ENCODE measurements at places on chromosomes 11 and 22. TPM values are rescaled to one million over a fixed set of nuclear protein-coding genes. Genes with fewer than 3 reads are reported as not detected.

The C22orf31 gene
- not detected for total RNA-seq

GRCh38 chr22:29799217-29799680 is 32.1 kb downstream of the UQCR10 start:
- peaks cover 7% of the 10 kb centered on the region for H3K4me1 ChIP-seq
- H3K27ac ChIP-seq, result peak overlapping the region; percentile 45
- H3K27me3 ChIP-seq, result no peaks in the 10 kb centered on the region
- DNase-seq, result no peak
- no peak overlapping the region for H3K4me3 ChIP-seq

DNA sequence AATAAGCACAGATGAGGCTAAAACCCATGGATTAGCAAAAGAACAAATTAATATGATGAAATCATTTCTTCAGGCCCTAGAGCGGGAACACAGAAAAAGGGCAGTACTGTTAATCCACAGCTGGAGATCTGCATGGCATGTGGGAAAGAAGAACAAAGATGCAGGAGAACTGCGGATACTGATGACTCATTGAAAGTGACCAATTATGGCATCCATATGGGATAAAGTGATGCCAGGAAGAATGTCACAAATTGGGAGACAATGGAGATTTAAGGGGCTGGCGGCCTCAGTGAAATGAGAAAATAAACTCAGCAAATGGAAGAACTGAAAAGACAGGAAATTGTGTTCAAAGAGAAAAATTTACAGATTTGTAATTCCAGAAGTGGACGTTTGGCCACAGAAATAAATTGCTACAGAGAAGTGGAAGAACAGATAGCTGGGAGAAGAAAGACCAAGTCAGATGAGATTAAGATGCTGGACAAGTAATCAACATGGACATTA is 39.4 kb downstream of the SIK3 start:
- no peak overlapping the region for H3K27ac ChIP-seq
- no peaks in the 10 kb centered on the region for H3K27me3 ChIP-seq
- no peak overlapping the region for H3K4me3 ChIP-seq
- no peak for DNase-seq

- peaks cover 22% of the 10 kb centered on the region for H3K4me1 ChIP-seq
- H3K4me3 ChIP-seq, result peak overlapping the region; percentile 89
- no peaks in the 10 kb centered on the region for H3K27me3 ChIP-seq
- peak overlapping the region; percentile 71 for H3K27ac ChIP-seq
- peaks cover 18% of the 10 kb centered on the region for H3K36me3 ChIP-seq
These were observed 15.6 kb upstream of the WDR74 start for GRCh38 chr11:62854825-62855570.

The DEUP1 gene
- 0.57 TPM for total RNA-seq

DNA sequence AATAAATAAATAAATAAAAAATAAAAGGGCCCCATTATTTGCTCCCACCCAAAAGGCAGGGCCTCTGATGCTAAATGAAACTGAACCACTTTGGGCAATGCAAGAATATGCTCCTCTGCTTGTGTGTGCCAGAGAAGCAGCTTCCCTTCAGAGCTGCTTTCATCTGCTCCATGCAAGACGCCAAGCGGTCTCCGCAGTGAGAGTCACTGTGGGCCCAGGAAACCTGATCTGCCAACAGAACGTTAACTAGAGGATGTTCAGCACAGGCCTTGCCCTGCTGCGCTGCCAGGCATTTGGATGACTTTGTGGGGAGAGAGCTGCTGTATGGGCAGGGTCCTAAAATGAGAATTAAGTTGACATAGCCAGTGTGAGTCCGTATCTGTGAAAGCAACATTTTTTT is 43.7 kb upstream of the APOA1 start:
- no peaks in the 10 kb centered on the region for H3K36me3 ChIP-seq
- DNase-seq, result peak; percentile 68
- no peak overlapping the region for H3K27ac ChIP-seq
- H3K27me3 ChIP-seq, result no peaks in the 10 kb centered on the region
- no peak overlapping the region for H3K4me3 ChIP-seq

The SCT gene
- total RNA-seq, result not detected

The CBY1 gene
- 36.0 TPM for total RNA-seq

DNA sequence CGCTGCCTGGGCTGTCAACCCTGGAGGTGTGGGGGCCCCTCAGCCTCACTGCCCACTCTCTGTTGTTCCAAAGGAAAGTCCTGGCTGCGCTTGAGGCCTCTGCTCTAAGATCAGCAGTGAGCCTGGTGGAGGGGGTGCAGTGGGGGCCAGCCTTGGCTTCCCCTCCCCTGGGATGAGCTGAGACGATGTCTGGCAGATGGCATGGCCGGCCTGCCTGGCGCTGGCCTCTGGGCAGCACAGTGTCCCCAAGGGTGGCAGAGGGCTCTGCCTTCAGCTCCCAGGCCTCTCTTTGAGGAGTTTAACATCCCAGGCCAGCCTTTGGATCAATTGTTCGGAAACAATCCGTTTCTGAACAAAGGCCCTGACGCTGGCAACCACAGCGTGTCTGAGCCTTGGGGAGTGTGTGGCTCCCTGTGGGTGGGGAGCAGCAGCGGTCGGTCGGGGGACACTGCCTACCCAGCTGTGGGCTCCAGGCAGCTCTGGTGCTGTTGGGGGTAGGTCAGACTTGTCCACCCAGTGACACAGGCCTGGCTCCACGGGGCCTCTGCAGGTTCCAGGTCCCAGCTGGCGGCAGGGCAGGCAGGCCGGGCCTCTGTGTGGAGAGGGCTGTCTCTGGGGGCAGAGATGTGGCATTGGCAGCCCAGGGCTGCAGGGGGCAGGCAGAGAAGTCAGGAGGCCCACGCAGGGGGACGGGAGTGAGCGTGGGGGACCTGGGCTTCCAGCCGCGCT is 12.1 kb downstream of the TSPAN4 start:
- H3K27me3 ChIP-seq, result no peaks in the 10 kb centered on the region
- H3K27ac ChIP-seq, result no peak overlapping the region
- DNase-seq, result no peak

DNA sequence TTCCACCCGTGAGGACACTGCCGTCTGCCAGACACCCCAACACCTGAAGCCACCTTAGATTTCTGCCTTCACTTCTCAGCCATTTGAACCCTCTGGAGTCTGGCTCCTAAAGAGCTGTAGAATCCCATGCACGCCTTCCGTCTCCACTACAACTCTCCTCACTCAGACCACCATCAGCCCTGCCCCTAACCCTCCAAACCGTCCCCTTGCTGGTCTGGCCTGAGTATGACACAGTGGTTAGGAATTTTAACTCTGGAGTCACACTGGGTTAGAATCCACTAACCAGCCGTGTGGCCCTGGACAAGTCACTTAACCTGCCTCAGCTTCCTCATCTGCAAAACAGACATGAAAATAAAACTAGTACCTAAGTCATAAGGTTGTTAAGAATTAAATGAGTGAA is 3.0 kb downstream of the CNIH2 start:
- no peak for DNase-seq
- no peak overlapping the region for H3K4me3 ChIP-seq
- H3K4me1 ChIP-seq, result peaks cover 5% of the 10 kb centered on the region
- H3K27ac ChIP-seq, result no peak overlapping the region

- DNase-seq, result no peak
- no peak overlapping the region for H3K27ac ChIP-seq
- H3K36me3 ChIP-seq, result no peaks in the 10 kb centered on the region
- no peak overlapping the region for H3K4me3 ChIP-seq
- no peaks in the 10 kb centered on the region for H3K27me3 ChIP-seq
These were observed 1526.3 kb downstream of the BRD1 start for GRCh38 chr22:48301421-48301820.

DNA sequence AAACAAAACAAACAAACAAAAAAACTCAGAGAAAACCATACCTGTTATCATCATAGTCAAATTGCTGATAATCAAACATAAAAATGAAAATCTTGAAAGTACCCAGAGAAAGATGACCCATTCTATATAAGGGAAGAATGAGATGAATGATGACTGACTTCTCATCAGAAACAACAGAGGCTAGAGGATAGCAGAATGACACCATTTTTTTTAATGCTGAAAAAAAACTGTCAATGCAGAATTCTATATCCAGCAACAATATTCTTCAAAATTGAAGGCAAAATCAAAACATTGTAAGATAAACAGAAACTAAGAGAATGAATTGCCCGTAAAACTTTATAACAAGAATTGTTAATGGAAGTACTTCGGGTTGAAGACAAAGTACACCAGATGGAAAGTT is 122.1 kb downstream of the ENTHD1 start:
- no peaks in the 10 kb centered on the region for H3K36me3 ChIP-seq
- H3K4me1 ChIP-seq, result no peaks in the 10 kb centered on the region
- no peak overlapping the region for H3K4me3 ChIP-seq
- H3K27me3 ChIP-seq, result no peaks in the 10 kb centered on the region
- no peak overlapping the region for H3K27ac ChIP-seq

All from kidney (tissue), 22 donors.